H4 (cell line): ENCODE measurements at places on chromosomes 7 and 10.

DNA sequence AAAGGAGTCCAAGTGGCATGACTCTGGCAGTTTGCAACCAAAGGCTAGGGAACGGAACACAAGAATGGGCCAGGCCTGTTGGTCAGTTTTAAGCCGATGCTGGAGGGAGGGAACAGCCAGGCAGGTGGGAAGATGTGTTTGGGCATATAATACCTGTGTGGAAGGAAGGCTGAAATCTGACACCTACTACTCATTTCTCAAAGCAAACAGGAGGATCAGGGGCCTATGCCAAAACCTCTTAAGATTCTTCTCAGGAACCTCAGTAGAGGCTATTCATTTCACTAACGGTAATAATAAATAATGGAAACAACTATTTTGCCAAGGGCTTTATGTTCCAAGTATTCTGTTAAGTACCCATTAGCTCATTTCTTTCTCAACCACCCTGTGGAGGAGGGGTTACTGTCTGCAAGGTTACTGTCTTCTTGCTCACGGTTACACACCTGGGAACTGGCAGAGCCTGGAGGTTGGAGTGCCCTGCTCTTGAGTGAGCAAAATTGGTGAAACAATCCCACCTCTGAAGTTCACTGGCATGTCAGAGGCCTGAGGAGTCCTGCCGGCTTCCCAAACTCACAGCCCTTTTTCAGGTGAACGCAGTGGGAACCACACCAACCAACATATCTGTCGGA lies 35.5 kb downstream of the GOT1 start:
- no peak for DNase-seq

DNA sequence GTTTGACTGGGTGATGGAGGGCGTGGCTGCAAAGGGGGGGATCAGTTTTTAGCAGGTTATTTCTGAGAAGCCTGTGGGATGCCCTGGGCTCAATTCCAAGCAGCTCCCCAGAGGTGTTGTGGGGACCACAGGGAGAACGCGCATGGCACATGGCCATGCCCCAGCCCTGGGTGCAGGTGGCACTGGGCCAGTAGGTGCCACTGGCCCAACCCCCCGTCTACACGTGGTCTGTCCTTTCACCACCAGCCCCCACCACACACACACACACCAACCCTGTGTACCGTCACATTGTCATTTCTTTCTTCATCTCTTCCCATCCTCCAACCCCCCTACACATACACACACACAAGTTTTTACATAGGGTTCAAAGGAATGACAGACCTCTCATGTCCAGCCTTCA lies 115.1 kb upstream of the STK17A start:
- DNase-seq = no peak

GRCh38 chr10:61935077-61935476 lies 33.6 kb downstream of the ARID5B start:
- no peak for DNase-seq

DNA sequence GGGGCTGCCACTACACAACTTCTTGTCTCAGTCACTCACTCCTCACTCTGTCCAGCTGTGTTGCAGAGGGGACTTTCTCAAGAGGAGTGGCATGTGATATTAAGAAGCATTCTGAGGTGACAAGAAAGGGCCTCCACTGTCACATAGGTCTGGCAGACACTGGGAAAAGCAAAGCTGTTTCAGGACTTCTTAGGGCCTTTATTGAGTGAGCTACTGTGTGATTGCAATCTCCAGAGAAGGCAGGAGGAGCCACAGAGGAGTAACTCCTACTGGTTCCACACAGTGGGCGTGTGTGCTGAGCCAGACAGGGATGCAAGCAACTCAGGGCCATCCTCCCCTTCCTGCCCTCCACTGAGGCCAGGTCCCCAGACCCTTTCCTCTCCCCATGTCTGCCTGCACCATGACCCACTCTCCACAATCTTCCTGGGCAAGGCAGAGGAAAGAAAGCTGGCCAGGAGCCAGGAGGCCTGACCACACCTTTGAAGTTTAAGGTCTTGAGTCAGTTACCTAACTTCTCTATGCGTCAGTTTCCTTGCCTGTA lies 262.0 kb upstream of the ZMIZ1 start:
- no peak for DNase-seq

DNA sequence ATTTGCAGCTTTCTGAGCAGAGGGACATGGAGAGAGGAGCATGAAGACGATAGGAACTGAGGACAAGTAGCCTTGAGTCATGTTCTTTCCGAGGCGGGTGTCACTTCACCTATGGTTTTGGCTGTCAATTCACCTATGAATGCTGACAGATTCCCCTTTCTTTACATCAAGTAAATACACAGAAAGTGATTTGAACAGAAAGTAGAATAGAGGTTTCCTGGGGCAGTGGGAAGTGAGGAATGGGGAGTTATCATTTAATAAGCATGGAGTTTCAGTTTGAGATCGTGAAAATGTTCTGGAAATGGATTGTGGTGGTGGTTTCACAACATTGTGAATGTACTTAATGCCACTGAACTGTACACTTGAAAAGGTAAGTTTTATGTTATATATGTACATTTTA lies 138.4 kb upstream of the MDFIC start:
- DNase-seq = no peak

DNA sequence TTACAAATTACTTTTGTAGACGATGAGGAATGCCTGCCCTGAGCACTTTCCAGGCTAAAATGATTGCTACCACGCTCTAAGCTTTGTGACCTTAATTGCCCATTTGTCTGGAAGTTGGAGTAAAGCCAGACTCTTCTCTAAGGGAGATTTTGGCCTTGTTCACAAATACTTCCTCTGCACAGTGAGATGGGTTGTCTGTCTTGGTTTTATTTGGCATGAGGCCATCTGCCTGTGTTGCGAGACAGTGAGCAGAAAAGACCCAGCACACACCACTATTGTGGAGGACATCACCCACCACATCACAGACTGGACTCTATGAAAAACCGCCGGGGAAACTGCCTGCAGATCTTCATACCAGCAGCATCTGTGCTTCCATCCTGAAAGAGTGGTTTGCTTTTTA lies 138.4 kb downstream of the BICC1 start:
- peak; percentile 12 for DNase-seq

DNA sequence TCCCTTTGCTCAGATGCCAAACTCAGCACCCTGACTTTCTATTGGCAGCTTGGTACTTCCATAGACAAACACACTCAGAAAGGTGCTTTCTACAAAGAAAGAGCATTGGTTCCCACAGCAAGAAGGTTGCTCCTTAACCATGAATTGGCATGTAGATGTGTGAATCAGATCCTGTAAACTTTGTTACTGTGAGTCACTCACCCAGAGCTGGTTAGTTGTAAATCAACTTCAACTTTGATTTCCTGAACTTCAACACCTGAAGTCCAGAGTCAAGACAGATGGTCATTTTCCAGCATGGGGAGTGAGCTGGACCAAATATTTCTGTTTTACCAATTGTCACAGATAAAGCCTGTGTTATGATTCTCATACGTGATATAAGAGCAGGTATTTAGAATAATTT lies 797.2 kb downstream of the TNS3 start:
- peak; percentile 86 for DNase-seq

- DNase-seq = no peak
Observed at GRCh38 chr7:35355911-35356310, 102.0 kb upstream of the TBX20 start.

DNA sequence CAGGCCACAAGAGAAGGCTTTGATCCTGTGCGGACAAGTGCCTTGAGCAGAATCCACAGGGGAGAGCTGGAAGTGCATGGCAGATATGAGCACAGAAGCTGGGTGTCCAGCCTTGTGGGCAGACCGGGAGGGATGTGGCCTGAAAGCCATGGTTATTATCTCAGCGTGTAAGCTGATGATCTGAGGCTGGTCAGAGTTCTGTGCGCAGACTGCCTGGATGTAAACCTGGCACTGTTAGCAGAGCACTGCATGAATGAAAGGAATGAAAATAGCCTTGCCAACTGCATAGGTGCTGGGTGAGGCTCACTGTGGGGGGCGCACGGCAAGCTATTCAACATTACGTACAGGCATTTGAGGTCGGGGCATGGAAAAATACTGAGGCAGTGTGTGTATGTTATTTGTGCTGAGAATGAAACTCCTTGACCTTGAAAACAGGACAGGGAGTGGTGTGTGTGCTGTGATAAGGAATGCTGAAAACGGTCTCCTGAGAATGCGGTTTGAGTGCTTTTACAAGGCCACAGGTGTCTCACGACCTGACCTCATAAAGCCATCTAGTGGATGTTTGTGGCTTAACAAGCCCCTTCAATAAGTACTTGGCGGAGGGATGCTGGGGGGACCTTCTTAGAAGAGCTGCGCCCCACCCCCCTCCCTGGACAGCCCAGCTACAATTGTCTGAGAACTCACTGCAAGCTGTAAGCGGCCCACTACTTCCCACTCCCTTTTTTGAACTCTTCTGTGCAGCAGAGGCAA lies 18.7 kb downstream of the AKR1C1 start:
- DNase-seq = peak; percentile 44

DNA sequence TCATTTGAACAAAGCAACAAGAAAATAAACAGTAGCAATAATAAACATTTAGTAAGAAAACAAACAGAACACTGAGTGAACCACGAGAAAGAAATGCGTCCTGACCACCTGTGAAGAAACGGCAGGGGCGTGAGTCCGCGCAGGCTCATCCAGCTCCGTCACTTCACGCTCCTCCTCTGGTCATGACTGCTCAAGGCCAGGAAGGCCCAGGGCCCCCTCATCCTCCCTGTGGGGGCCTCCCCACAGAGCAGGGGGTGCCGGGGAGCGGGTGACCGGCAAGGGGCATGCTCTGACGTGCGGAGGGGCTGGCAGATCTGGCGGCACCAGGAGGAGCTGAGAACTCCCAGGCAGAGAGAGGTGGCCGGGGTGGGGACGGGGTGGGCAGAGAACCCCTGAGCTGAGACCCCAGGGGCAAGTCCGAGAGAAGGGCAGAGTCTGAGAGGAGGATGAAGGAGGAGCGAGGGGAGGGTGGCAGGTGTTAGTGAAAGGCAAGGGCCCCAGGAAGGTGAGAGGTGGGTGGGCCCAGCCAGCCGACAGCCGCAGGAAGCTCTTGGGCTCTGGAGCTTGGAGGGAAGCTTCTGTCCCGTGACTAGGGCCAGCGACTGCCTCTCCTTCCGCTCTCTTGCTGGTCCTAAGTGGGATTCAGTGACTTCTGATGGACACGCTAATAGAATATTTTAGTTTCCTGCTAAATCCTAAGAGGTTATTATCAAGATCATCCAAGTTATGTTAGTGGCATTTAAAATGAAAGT lies 223.9 kb downstream of the TCERG1L start:
- DNase-seq = no peak

- DNase-seq = peak; percentile 65
Observed at GRCh38 chr10:71260622-71261325, 48.4 kb downstream of the UNC5B start.

GRCh38 chr7:132653366-132653930 lies 77.2 kb upstream of the PLXNA4 start:
- DNase-seq = no peak

DNA sequence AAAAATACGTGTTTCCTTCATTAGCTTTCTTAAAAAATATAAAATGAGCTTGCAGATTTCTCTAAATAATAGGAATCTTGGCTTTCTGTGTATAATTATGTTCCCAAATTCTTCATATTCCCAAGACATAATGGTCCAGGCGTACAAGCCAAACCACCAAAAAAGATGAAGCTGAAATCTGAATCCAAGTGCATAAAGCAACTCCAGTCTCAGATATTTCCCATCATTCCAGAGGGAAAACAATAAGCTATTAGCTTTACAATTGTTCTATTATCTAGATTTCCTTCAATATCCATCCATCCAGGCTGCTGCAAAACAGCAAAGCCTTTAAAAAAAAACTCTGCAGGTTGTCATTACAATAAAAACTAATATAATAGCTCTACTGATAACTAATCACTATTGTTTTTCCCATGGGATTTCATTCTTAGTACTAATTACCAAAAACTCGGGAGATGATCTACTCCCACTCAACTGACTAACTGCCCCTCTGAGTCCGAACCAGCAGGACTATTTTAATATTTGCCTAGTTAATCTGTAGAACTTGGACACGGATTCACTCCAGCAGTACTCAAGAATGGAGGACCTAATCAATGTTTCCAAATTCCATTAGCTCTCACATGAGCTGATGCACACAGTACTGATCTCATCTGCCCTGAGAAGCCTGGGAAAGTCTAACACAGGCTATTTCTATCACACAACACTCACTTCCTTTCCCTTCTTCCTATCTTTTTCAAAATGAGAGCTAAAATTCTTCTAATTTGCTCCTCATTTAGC lies 108.9 kb upstream of the ASAH2 start:
- no peak for DNase-seq

DNA sequence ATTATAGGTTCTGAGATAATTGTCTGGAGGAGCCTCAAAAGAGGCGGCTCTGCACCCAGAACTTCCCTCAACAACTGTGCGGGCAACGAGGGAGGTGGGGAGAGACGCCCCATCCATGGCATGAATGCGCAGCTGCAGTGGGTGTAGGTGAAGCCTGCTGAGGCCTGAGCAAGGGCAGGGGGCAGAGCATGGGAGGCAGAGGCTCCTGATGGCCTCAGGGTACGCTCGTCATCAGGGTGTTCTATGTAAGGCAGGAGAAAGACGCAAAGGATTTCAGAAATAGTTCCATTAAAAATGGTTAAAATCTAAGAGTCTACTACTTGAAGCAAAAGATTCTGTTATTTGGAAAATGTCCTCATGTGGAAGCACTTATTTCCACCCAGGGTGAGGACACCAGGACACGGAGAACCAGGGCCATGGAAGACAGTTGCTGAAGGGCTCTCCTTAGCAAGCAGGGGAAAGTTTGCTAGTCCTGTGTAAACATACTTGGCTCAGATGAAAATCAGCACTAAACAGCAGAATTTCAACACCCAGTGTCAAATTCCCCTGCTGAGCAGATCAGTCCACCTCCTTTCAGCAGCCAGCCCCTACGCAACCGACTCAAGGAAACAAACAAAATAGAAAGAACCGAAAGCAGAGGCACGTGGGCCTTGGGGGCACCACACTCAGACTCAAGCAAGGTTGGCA lies 18.9 kb downstream of the INSIG1 start:
- no peak for DNase-seq

DNA sequence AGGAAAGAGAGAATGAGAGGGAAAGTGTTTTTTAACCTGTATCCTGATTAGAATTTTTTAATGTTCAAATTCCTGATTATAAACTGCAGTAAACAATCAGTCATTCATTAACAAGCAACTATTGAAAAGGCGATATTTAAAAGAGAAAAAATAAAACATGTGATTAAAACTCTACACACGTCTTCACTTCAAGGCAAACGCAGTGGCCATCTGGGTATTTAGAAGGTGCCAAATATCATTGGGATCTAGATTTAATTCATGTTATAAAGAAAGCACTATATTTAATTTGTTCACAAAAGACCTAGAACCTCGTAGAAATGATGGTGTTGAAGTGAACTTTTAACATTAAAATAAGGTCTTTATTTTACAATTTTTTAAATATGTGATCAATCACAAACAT lies 189.4 kb upstream of the KLF14 start:
- no peak for DNase-seq

- DNase-seq = no peak
Observed at GRCh38 chr10:248307-248706, 113.1 kb downstream of the ZMYND11 start.

GRCh38 chr10:114821915-114822443 lies 399 bp downstream of the FHIP2A start:
- DNase-seq = no peak
